ENCODE measurements at places on chromosomes 2 and 18.

- DNase-seq = peak; percentile 81
Observed at GRCh38 chr18:11752116-11752911, 63.2 kb downstream of the GNAL start.

DNA sequence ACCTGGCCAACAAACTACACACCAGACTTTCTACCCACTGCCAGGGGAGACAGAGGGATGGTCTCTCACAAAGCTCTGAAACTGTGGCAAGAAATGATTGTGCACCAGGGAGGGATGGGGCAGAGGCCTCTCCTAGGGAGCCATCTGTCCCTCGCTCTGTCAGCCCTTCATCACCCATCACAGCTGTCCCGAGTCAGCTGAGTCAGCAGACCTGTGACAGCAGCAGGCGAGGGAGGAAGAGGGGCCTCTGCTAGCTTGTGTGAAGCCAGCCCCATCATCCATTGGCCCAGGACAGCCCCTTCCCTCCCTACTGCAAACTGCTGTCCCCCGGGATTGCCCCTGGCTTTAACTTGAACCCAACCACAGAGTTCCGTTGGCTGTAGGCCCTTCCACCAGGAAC is 5.0 kb downstream of the SH2D6 start:
- no peak for DNase-seq

GRCh38 chr18:52670896-52671295 is 330.9 kb downstream of the DCC start:
- no peak for DNase-seq

- no peak for DNase-seq
Observed at GRCh38 chr2:175476374-175476773, 294.9 kb upstream of the ATP5MC3 start.

- no peak for DNase-seq
Observed at GRCh38 chr2:68303033-68303901, 16.5 kb downstream of the CNRIP1 start.

DNA sequence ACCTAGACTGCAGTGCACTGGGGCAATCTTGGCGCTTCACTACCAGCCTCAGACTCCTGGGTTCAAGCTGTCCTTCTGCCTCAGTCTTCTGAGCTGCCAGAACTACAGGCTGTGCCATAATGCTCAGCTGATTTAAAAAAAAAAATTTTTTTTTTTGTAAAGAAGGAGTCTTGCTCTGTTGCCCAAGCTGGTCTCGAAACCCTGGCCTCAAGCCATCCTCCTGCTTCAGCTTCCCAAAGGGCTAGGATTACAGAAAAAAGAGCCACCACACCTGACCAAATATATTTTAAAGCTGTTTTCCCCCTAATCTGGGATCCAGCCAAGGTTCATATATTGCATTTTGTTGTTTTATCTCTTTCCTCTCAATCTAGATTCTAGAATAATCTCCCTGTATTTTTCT is 82.2 kb downstream of the RAB31 start:
- no peak for DNase-seq

- peak; percentile 95 for DNase-seq
Observed at GRCh38 chr2:39778775-39779340, at the start of gene THUMPD2. Gene THUMPD2 (minus strand): TSS chr2:39779258. CDS start chr2:39779239, 19 bp downstream.
